ENCODE measurements at places on chromosomes 11 and 22.

DNA sequence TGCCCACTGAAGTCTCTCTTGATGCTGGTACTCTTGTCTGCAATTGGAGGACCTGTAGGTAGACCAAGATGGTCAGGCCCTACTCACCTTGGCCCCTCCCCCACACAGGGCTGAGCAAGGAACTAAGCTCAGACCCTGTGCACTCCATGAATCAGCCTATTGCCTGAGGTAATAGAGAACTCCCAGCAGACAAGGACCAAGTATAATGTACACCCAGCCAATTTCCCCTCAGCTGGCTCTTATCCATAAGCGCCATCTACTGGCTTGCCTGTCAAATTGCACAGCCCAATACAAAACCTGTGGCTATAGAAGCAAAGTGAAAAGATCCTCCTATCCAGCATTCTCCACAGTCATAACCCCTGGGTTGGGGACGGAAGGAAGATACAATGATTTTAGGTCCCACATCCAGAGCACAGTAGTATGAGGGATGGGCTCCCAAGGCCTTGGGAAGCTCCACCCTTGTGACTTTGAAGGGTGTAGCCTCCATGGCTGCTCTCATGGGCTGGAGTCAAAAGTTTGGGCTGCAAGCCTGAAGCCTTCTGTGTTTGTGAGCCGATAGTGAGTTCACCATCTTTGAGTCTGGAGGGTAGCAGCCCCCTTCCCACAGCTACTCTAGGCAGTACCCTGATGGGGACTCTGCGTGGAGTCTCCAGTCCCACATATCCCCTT lies 56.0 kb downstream of the GLYATL2 start:
- DNase-seq = peak; percentile 50
- H3K4me3 ChIP-seq = no peak overlapping the region
- peaks cover 4% of the 10 kb centered on the region for H3K4me1 ChIP-seq

- no peak for DNase-seq
- no peaks in the 10 kb centered on the region for H3K27me3 ChIP-seq
- H3K4me1 ChIP-seq = peaks cover 23% of the 10 kb centered on the region
- H3K27ac ChIP-seq = no peak overlapping the region
- H3K36me3 ChIP-seq = peaks cover 5% of the 10 kb centered on the region
- no peak overlapping the region for H3K4me3 ChIP-seq
Observed at GRCh38 chr22:24421428-24421931, 5.9 kb upstream of the ADORA2A start.

DNA sequence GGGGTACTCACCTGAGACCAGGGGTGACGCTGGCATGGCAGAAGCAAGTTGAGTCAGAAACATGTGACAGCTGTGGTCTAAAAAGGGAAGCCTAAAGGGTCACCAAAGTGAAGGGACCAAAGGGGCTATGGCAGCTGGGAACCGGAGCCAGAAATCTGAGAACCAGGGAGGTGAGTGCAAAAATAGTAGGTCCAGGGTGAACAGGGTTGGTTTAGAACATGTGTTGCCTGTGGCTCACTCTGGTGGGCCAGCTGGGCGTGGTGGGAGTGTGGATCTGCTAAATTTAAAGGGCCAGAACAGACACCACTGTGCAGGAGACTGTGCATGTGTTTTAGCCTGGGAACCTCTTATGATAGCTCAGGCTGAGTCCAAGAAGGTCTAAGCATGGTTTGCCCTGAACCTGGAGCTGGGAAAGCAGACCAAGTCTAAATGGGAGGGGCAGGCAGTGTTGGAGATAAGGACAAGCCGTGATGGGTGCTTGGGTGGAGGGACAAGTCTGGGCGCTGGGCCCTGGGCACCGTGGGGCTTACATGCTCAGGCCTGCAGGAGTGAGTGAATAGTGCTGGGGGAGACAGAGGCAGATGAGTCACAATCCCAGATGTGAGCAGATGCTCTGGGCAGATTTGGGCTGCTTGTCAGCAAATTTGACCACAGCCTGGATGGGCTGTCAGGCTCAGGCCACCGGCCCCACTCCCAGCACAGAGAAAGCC lies 41.4 kb upstream of the ZBED5 start:
- no peaks in the 10 kb centered on the region for H3K36me3 ChIP-seq
- peak; percentile 48 for DNase-seq
- peak overlapping the region; percentile 91 for H3K27ac ChIP-seq

GRCh38 chr11:6124245-6124644 lies 16.8 kb downstream of the OR56B4 start:
- H3K27me3 ChIP-seq = peaks cover 4% of the 10 kb centered on the region
- no peaks in the 10 kb centered on the region for H3K4me1 ChIP-seq
- no peak overlapping the region for H3K27ac ChIP-seq
- no peaks in the 10 kb centered on the region for H3K36me3 ChIP-seq
- no peak overlapping the region for H3K4me3 ChIP-seq

DNA sequence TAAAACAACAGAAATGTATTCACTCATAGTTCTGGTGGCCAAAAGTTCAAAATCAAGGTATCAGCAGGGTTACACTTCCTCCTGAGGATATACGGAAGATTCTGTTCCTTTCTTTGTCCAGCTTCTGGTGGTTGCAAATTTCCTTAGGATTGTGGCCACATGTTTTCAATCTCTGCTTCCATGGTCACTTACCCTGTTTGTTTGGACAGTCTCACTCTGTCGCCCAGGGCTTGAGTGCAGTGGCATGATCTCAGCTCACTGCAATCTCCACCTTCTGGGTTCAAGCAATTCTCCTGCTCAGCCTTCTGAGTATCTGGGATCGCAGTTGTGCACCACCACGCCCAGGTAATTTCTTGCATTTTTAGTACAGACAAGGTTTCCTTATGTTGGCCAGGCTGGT lies 534.3 kb downstream of the KCNA4 start:
- H3K4me3 ChIP-seq = no peak overlapping the region
- no peaks in the 10 kb centered on the region for H3K27me3 ChIP-seq
- H3K4me1 ChIP-seq = no peaks in the 10 kb centered on the region
- no peaks in the 10 kb centered on the region for H3K36me3 ChIP-seq
- H3K27ac ChIP-seq = no peak overlapping the region
- no peak for DNase-seq

DNA sequence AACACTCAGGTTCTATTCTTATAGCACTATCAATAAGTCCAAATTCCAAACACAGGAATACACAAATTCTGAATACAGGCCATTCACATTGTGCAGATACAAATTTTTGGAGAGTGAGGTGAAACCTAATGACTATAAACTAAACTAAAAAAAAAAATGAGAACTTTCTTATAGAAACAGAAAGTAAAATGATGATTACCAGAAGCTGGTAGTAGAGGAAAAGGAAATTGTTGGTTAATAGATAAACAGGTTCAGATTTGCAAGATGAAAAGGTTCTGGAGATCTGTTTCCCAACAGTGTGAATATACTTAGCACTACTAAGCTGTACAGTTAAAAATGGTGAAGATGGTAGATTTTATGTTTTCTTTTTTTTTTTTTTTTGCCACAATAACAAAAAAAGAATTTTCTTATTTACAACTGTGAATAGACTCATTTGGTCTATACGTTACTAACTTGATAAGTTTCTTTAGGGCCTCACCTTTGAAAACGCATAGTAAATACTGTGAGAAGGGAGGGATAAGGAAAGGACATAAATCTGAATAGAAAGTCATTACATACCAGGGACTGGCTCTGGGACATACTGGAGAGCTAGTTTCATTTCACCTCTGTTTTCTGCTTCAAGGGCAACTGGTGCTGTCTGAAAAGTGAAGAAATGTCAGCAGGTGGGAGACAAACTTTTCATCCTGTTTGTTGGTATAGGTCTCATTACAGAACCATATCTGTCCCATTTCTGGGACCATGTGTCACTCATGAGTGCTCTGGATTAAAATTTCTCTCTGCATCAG lies 14.2 kb upstream of the CCDC89 start:
- H3K36me3 ChIP-seq = peaks cover 6% of the 10 kb centered on the region
- H3K27ac ChIP-seq = peak overlapping the region; percentile 78
- H3K4me3 ChIP-seq = peak overlapping the region; percentile 36
- H3K27me3 ChIP-seq = no peaks in the 10 kb centered on the region
- H3K4me1 ChIP-seq = peaks cover 37% of the 10 kb centered on the region
- DNase-seq = no peak

DNA sequence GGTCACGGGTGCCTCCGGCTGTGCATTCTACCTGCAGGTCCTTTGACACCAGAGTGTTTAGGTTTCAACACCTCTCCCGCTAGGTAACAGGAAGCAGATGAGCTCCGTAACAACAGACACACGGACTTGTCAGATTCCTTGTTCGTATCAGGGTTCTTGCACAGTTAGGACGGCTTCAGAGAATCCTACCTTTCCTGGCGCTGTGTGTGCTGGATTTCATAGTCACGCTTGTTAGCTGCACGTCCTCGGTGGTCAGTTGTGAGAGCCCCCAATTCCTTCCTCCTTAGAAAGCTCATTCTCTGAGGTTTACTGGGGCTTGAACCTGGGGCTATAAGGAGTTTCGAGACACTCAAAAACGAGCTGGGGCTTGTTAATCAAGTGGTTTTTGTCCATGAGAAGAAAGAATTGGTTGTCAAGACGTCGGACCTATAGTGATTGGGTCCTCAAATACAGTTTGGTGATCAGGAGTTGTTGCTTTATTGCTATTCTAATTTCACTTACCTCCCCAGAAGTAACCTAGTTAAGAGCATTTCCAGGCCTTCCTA lies 664 bp downstream of the DDB2 start:
- DNase-seq = no peak
- peak overlapping the region; percentile 100 for H3K27ac ChIP-seq
- H3K4me3 ChIP-seq = peak overlapping the region; percentile 97
- H3K27me3 ChIP-seq = no peaks in the 10 kb centered on the region
- H3K4me1 ChIP-seq = peaks cover 48% of the 10 kb centered on the region
- H3K36me3 ChIP-seq = peaks cover 56% of the 10 kb centered on the region

GRCh38 chr22:19177164-19178064 lies 1.1 kb downstream of the SLC25A1 start:
- H3K27me3 ChIP-seq = no peaks in the 10 kb centered on the region
- H3K4me3 ChIP-seq = peak overlapping the region; percentile 74
- peak; percentile 35 for DNase-seq
- H3K36me3 ChIP-seq = peaks cover 30% of the 10 kb centered on the region

- H3K36me3 ChIP-seq = no peaks in the 10 kb centered on the region
- peaks cover 28% of the 10 kb centered on the region for H3K27me3 ChIP-seq
- no peaks in the 10 kb centered on the region for H3K4me1 ChIP-seq
- H3K27ac ChIP-seq = no peak overlapping the region
- H3K4me3 ChIP-seq = no peak overlapping the region
Observed at GRCh38 chr22:32964411-32965057, 93.6 kb downstream of the SYN3 start.

DNA sequence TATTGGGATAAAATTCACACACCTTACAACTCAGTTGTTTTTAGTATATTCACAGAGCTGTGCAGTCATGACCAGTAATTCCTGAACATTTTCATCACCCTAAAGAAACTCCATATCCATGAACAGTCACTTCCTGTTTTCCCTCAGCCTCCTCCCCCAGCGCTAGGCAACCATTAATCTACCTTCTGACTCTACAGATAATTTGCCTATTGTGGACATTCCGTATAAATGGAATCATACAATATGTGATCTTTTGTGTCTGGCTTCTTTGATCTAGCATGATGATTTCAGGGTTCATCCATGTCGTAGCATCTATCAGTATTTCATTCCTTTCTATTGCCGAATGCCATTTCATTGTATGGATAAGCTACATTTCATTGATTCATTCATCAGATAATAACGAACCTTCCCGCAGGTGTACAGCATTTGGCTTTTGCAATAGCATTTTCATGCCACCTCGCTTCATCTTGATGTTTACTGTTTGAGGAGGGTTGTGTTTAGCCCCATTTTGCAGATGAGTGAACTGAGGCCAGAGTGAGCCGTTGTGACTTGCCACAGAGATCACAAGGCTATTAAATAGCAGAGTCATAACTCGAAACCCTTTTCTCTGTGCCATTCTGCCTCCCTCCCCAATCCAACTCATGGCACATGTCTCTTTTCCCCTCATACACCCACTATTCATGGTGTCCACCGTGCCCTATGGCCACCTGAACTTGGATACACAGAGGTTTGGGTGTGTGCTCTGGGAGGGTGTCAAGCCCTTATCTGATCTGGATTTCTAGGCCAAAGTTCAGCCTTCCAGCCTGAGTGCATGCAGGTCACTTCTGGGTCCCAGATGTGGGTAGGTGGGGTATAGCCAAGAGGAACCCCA lies 11.1 kb upstream of the MYH9 start:
- H3K27me3 ChIP-seq = no peaks in the 10 kb centered on the region
- H3K36me3 ChIP-seq = no peaks in the 10 kb centered on the region
- no peak overlapping the region for H3K27ac ChIP-seq
- peaks cover 19% of the 10 kb centered on the region for H3K4me1 ChIP-seq

GRCh38 chr11:112644410-112645131 lies 316.6 kb upstream of the NCAM1 start:
- no peak overlapping the region for H3K27ac ChIP-seq
- DNase-seq = no peak
- no peaks in the 10 kb centered on the region for H3K36me3 ChIP-seq
- no peaks in the 10 kb centered on the region for H3K4me1 ChIP-seq
- H3K27me3 ChIP-seq = peaks cover 20% of the 10 kb centered on the region

- H3K27ac ChIP-seq = no peak overlapping the region
- H3K4me1 ChIP-seq = peaks cover 13% of the 10 kb centered on the region
- H3K36me3 ChIP-seq = peaks cover 35% of the 10 kb centered on the region
- no peak for DNase-seq
Observed at GRCh38 chr11:30344085-30344484, 21.2 kb downstream of the ARL14EP start.

- H3K36me3 ChIP-seq = no peaks in the 10 kb centered on the region
- DNase-seq = no peak
- H3K27me3 ChIP-seq = peaks cover 3% of the 10 kb centered on the region
- H3K4me1 ChIP-seq = no peaks in the 10 kb centered on the region
- no peak overlapping the region for H3K27ac ChIP-seq
Observed at GRCh38 chr22:44291265-44291664, 21.5 kb downstream of the SHISAL1 start.

Data from activated T-cell treated with anti-CD3 and anti-CD28 coated beads, Interleukin-2, amount 50 U/mL, for 24 hours (primary cell).